ENCODE measurements at places on chromosomes 3 and 15.

- H3K27ac ChIP-seq: no peak overlapping the region
- no peaks in the 10 kb centered on the region for H3K27me3 ChIP-seq
- H3K4me3 ChIP-seq: no peak overlapping the region
- H3K36me3 ChIP-seq: peaks cover 65% of the 10 kb centered on the region
- peaks cover 19% of the 10 kb centered on the region for H3K4me1 ChIP-seq
These were observed 144.6 kb downstream of the DUT start for GRCh38 chr15:48475600-48476395.

DNA sequence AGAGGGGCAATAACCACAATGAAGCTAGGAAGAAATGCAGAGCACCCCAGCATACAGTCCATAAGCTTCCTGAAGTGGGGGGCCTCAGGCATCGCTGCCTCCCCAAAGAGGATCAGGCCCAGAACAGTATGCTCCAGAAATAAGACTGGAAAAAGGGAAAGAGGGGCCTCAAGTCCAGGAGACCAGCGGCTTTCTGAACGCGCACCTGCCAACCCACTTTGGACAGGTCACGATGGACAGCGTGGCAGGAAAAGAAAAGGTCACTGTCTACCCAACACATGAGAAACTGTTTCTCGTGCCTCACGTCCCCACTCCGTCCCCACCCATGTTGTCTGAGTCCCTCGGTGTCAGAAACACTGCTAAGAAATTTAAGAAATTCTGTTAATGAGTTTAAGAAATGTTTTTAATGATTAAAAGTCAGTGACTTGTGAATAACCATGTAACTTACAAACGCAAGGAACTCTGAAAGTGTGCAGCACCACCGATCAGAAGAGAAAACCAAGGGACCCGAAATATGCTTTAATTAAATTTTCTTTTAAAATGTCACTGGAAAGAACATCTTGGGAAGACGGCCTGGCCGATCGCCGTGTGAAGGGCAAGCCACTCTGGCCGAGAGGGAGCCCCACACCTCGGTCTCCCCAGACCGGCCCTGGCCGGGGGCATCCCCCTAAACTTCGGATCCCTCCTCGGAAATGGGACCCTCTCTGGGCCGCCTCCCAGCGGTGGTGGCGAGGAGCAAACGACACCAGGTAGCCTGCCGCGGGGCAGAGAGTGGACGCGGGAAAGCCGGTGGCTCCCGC is 1.7 kb upstream of the PPARG start:
- peaks cover 14% of the 10 kb centered on the region for H3K4me1 ChIP-seq
- no peaks in the 10 kb centered on the region for H3K27me3 ChIP-seq
- no peaks in the 10 kb centered on the region for H3K36me3 ChIP-seq
- no peak for DNase-seq
- peak overlapping the region; percentile 68 for H3K4me3 ChIP-seq

GRCh38 chr3:197956626-197956988 is 3.4 kb upstream of the LMLN start:
- H3K4me1 ChIP-seq: peaks cover 57% of the 10 kb centered on the region
- no peak for DNase-seq
- H3K27ac ChIP-seq: no peak overlapping the region
- no peaks in the 10 kb centered on the region for H3K27me3 ChIP-seq

DNA sequence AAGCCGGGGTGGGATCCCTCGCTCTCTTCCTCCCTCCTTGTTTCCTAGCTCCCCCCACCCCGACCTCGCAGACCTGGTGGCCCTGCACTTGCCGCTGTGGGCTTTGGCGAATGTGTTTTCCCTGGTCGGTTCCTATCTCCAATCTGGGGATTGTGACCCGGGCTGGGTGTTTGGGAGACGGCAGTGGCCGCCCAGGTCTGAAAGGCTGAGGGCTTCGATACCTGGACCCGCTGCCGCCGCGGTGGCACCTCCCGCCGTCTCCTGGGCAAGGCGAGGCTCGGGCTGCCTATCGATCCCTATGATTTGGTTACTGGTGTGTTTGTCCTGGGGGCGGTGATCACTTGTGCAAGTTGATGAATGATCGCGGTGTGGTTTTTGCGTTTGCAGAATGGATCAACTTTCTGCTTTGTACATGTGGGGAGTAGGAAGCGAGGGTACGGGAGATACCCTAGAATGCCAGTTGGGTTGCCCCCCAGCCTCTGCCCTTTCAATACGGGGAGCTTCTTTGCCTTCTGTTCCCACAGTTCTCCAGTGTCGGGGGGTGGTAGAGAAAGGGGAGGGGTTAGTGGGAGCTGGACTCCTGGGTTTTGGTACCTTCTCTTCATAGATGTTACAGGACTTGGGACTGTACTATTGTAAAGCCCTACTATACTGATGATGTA is 3.0 kb downstream of the BBX start:
- no peak for DNase-seq
- peak overlapping the region; percentile 90 for H3K27ac ChIP-seq
- H3K4me3 ChIP-seq: peak overlapping the region; percentile 76
- H3K36me3 ChIP-seq: no peaks in the 10 kb centered on the region
- H3K27me3 ChIP-seq: no peaks in the 10 kb centered on the region

DNA sequence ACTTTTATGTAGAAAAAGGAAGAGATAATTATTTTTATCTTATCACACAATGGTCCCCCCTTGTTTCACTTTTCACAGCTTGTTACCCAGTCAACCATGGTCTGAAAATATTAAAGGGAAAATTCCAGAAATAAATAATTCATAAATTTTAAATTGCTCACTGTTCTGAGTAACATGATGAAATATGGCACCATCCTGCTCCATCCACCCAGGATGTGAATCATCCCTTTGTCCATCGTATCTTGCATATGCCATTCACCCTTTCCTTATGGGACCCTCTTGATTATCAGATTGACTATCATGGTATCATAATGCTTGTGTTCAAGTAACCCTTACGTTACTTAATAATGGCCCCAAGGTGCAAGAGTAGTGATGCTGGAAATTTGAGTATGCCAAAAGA is 43.7 kb downstream of the ANKRD28 start:
- no peak overlapping the region for H3K4me3 ChIP-seq
- H3K4me1 ChIP-seq: no peaks in the 10 kb centered on the region
- no peak overlapping the region for H3K27ac ChIP-seq
- no peaks in the 10 kb centered on the region for H3K27me3 ChIP-seq

DNA sequence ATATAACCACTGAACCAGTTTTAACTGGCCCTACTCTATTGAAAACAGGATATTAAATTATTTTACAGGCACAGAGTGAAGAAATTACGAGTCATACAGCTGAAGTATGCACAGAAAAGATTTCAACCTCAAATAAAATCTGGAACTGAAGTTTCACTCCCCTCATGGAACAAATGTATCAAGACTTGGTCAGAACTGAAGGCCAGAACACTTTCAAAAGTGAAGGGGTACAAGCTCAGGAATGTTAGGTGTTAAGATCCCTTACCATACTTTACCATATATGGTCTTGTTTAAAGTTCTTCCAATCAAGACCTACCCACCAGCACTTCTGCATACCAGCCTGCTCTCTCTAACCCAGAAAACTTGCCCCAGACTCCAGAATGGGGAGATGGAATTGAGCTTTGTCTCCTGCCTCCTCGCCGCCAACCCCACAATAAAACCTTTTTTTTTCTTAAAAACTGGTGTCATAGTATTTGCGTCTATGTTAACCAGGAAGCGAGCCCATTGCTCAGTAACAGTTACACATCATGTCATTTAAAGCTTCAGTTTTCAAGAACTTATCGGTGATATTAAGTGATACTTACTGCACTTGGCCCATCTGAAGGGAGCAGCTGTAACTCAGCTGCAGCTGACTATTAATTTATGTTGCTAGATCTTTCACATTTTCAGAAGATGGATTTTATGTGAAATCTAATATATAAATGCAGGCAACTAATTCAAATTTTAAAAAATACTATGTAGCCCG is 59.9 kb downstream of the OXSM start:
- no peak overlapping the region for H3K27ac ChIP-seq
- H3K4me1 ChIP-seq: peaks cover 13% of the 10 kb centered on the region
- H3K27me3 ChIP-seq: no peaks in the 10 kb centered on the region
- no peak overlapping the region for H3K4me3 ChIP-seq
- H3K36me3 ChIP-seq: no peaks in the 10 kb centered on the region
- DNase-seq: no peak

Data from esophagus muscularis mucosa (tissue), 4 donors.